Gastrocnemius medialis (tissue), 4 donors: ENCODE measurements at places on chromosomes 13 and 19. TPM values are rescaled to one million over a fixed set of nuclear protein-coding genes. Genes with fewer than 3 reads are reported as not detected.

COL4A1 gene
- total RNA-seq, result 60.5 TPM

DNA sequence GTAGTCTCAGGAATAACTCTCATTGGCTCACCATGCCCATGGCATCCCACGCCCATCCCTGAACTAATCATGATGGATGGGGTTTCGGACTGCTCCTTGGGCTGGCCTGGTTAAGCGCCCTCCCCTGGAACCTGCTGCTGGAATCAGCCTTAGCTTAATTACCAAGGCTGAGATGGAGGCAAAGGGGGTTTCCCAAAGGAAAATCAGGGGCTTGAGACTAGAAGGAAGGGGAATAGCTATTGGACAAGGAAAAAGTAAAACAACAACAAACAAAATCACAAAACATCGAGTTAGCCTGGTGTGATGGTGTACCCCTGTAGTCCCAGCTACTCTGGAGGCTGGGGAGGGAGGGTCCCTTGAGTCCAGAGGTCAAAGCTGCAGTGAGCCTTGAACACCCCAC lies 25.7 kb upstream of the SHKBP1 start:
- no peaks in the 10 kb centered on the region for H3K27me3 ChIP-seq
- DNase-seq, result no peak
- H3K4me3 ChIP-seq, result no peak overlapping the region
- no peaks in the 10 kb centered on the region for H3K36me3 ChIP-seq
- H3K27ac ChIP-seq, result no peak overlapping the region

DNA sequence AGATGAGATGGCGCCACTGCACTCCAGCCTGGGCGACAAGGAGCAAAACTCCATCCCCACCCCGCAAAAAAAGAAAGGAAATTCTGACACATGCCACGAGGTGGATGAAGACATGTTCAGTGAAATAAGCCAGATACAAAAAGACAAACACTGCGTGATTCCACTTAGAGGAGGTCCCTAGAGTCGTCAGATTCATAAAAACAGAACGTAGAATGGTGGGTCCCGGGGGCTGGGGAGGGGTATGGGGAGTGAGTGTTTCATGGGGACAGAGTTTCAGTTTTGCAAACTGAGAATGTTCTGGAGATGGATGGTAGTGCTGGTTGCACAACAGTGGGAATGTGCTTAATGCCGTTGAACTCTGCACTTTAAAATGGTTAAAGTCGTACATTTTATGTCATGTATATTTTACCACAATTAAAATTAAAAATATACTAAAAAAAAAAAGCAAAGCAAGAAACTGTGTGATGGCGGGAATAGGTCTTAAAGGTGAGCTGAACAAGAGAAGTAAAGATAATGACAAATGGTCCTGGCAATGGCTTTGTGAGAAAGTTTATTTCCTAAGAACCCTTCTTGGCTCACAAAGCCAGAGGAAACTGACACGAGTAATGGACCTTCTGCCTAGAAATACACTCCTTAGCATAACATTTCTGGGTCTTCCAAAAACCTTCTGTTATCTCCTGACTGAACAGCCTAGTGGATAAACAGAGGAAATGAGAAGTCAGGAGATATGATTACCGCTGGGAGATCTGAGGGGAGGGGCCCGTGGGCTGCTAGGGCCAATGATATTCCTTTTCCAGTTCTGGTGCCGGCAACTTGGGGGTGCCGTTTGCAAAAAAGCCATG lies 4.2 kb upstream of the SPC24 start:
- H3K36me3 ChIP-seq, result no peaks in the 10 kb centered on the region
- peak overlapping the region; percentile 79 for H3K27ac ChIP-seq
- H3K4me3 ChIP-seq, result no peak overlapping the region

- peaks cover 66% of the 10 kb centered on the region for H3K27me3 ChIP-seq
- H3K4me1 ChIP-seq, result peaks cover 11% of the 10 kb centered on the region
- H3K4me3 ChIP-seq, result no peak overlapping the region
- no peak for DNase-seq
These were observed 7.4 kb downstream of the C19orf25 start for GRCh38 chr19:1471515-1472160.

DNA sequence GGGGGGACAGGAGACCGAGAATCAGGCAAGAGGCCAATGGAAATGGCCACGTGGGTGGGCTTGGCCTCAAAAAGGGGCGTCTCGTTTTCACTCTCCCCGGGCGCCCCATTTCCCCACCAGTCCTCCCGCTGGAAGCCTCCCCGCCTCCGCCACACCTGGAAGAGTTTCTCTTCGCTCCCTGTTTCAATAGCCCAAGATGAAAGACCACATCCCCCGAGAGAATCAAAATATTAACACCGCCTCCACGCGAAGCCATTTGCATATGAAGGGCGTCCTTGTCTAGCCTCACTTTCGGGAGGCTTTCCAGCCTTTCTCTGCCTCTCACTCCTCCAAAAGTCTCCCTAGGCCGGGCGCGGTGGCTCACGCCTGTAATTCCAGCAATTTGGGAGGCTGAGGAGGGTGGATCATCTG lies 691 bp upstream of the OLFM2 start:
- H3K4me3 ChIP-seq, result no peak overlapping the region
- H3K4me1 ChIP-seq, result peaks cover 15% of the 10 kb centered on the region
- no peak overlapping the region for H3K27ac ChIP-seq
- peaks cover 23% of the 10 kb centered on the region for H3K27me3 ChIP-seq

DNA sequence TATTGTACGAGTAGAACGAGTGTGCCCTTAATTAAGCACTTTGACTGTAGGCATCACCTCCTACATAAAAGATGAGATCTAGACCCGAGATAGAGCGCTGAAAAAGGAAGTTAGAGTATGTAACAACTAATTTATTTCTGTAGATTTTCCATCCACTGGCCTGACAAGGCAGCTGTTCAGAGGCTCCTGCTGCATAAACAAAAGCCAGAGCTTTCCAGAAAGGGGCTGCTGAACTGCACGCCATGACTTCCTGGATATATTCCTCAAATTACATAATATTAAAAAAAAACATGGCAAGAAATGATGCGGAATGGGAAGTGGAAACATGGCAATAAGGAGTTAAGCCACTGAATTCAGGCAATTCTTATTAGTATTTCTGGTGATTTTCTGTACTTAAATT lies 89.7 kb downstream of the AKAP11 start:
- no peak overlapping the region for H3K27ac ChIP-seq
- H3K4me1 ChIP-seq, result no peaks in the 10 kb centered on the region
- no peak for DNase-seq
- no peaks in the 10 kb centered on the region for H3K36me3 ChIP-seq
- no peaks in the 10 kb centered on the region for H3K27me3 ChIP-seq

- H3K36me3 ChIP-seq, result no peaks in the 10 kb centered on the region
- H3K4me1 ChIP-seq, result no peaks in the 10 kb centered on the region
- H3K27me3 ChIP-seq, result no peaks in the 10 kb centered on the region
- H3K4me3 ChIP-seq, result no peak within 1 kb of the TSS
These were observed at the start of gene PGLYRP2 for GRCh38 chr19:15479391-15480345. Gene PGLYRP2, minus strand, starts transcription at chr19:15479501. Its CDS starts 130 bp downstream, at chr19:15479371.
